ENCODE measurements at places on chromosomes 4 and X.

DNA sequence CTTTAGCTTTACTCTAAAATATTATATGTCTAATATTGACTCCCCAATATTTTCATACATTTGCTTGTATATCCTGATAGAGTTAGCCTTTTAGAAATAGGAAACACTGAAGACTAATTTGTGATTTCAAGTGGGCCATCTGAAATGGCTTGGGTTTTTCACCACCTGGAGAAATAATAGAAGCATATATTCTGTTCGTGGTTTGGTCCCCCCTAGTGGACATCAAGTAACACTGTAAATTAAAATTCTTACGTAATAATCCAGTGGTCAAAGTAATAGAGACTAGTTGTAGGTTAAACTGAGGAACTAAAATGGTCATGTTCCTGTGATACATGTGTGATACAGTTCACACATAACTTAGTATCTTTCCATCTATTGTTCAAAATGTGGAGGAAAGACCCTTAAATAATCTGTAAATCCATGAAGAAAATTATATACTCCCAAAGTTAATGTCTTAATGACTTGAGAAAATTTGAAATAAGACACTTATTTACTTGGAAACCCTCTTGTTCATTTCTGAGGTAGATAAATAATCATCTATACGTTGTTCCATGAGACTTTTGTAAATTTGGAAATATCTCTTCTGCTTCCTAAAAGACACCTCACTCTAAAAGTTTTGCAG lies 79.8 kb upstream of the SMARCAD1 start:
- no peak for DNase-seq

GRCh38 chr4:149972407-149972806 lies 105.8 kb upstream of the DCLK2 start:
- DNase-seq, result no peak

DNA sequence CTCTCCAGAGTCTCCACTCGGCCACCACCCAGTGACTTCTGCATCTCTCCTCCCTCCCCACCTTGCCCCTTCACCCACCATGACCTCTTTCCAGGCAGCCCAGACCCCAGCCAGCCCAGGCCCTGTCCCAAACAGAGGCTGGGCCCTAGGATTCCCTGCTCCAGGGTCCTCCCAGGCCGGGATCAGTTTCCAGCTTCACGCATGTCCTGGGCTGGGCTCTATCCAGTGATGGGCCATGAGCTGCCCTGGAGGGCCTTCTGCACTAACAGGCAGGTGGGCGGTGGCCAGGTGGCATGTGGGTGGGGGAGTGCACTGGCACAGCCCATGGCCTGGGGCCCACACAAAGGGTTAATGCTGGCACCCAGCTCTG lies 20.4 kb upstream of the ADD1 start:
- no peak for DNase-seq

GRCh38 chrX:42797651-42798269 lies 19.8 kb upstream of the PPP1R2C start:
- DNase-seq, result no peak

GRCh38 chr4:51843309-51844152 lies 578 bp downstream of the DCUN1D4 start:
- peak; percentile 45 for DNase-seq

DNA sequence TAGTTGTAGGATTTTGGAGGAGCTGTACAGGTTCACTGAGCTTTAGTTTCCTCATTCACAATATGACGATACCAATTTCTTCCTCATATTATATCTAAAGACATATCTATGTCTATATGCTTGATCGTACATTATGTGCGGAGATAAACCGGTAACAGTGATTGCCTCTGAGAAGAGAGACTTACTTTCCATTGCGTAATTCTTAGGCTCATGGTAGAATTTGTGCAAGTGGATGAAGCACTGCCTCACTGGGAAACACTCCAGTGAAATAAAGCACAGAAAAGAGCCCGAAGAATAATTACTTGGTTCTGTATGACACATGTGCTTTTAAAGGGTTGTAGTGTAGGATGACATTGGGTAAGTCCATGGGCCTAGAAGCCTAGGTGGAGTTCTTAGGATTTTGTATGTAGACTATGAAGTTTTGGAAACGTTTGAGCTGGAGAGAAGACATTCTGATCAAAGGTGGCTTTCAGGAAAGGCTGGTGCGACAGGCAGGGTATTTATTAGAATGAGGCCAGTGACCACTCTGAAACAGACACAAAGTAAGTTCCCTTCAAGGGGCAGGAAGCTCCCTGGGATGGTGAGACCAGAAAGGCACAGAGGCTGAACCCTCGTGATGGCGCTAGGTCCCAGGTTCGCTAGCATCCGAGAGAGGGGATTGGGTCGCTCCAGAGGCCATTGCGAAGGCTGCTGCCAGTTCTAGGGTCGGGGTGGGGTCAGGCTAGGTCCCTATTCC lies 649 bp upstream of the VBP1 start:
- DNase-seq, result no peak

- DNase-seq, result no peak
These were observed 154.4 kb downstream of the SHROOM3 start for GRCh38 chr4:76589402-76589801.

- no peak for DNase-seq
These were observed 41.7 kb downstream of the FAM193A start for GRCh38 chr4:2578106-2578505.

GRCh38 chr4:174061026-174061425 lies 222.4 kb downstream of the FBXO8 start:
- no peak for DNase-seq

GRCh38 chrX:125003746-125004446 lies 315.8 kb upstream of the TEX13C start:
- DNase-seq, result no peak

DNA sequence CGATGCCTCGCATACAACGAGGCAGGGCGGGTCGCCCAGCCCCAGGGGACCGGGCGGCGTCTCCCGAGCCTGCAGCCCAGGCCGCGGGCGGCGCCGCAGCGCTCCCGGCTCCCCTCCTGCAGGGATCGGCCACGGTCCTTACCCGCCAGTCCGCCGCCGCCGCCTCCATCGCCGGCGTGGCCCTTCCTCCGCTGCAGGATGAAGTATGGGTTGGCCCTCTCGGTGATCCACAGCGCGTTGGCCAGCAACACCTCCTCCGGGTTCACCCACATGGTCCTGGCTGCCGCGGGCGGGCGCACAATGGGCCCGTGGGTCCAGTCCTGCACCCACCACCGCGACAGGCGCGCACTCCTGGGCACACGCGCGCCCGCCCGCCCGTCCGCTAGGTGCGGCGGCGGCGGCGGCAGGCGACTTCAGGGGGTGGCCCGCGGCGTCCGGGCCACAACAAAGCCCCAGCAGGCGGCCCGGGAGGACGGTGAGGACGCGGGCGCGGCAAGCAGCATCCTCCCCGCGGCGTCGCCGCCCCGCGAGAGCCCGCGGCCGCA lies 339 bp downstream of the TBC1D9 start:
- no peak for DNase-seq

GRCh38 chr4:3355266-3355748 lies 62.5 kb downstream of the RGS12 start:
- DNase-seq, result no peak

DNA sequence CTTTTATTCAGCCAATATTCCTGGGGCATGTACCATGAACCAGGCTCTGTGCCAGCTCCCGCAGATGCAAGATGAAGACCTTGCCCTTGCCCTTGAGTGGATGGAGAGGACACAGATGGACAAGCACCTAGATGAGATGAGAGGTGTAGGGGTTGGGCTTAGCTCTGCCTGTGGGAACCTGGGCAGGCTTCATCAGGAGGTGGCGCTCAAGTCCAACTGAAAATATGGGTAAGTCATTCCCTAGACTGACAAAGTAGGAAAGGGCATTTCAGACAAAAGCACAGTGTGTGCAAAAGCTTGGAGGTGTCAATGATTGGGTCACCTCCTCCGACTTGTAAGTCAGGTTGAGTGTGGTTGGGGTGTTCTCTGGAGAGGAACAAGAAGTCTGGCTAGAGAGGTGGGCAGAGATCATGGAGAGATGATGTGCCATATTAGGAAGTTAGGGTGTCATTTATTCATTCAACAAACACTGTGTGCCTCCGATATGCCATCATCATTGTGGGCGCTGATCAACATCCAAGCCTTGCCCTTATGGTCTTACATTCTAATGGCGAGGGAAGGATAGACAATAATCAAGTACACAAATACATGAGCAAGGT lies 64.6 kb downstream of the ANAPC4 start:
- no peak for DNase-seq

DNA sequence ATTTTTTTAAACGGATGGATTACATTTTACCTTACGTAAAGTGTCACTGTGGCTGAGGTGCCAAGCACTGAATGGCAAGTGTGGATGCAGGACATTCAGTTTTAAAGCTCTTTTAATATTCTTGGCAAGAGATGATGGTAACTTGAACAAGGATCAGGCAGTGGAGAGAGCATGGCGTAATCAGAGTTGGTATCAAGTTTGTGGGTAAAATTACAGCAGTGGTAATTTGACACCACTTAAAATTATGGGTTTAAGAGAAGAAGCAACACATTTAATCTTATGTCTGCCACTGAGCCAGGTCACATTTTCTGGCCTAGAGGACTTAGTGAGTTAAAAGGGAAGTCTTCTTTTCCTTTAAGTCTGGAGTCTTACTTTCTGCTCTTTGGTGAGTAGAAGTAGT lies 100.5 kb downstream of the NAA11 start:
- DNase-seq, result no peak

DNA sequence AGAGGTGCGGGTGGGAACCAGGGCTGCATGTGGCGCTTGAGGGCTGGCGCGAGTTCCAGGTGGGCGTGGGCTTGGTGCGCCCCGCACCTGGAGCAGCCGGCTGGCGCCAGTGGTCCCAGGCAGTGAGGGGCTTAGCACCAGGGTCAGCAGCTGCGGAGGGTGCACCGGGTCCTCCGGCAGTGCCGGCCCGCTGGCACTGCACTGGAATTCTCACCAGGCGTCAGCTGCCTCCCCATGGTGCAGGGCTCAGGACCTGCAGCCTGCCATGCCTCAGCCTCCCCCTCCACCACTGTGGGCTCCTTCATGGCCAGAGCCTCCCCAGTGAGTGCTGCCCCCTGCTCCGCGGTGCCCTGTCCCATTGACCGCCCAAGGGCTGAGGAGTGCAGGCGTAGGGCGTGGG lies 174.0 kb downstream of the ADAM29 start:
- DNase-seq, result no peak
